Choroid plexus epithelial cell (primary cell): ENCODE measurements at places on chromosomes 5 and 9.

DNA sequence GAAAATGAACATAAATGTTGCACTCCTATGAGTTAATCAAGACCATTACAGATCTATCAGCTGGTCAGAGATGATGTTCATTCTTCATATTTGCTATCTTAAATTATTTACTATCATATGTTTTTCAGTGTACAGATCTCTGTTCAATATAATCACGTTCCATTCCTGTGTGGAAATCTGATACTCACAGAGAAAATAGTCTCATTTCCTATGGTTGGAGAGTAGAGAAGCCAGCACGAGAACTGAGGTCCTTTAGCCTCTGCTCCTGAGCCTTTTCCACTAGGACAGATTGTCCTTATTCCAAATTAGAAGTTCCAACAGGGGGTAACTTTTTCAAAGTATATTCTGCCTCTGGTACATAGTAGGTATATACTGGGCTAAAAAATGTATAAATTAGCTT lies 29.2 kb downstream of the UGCG start:
- peak; percentile 48 for DNase-seq

GRCh38 chr5:13957032-13957645 lies 12.7 kb upstream of the DNAH5 start:
- peak; percentile 83 for DNase-seq

- DNase-seq: peak; percentile 92
Measured at GRCh38 chr9:86948074-86948929, 996 bp upstream of the GAS1 start.

DNA sequence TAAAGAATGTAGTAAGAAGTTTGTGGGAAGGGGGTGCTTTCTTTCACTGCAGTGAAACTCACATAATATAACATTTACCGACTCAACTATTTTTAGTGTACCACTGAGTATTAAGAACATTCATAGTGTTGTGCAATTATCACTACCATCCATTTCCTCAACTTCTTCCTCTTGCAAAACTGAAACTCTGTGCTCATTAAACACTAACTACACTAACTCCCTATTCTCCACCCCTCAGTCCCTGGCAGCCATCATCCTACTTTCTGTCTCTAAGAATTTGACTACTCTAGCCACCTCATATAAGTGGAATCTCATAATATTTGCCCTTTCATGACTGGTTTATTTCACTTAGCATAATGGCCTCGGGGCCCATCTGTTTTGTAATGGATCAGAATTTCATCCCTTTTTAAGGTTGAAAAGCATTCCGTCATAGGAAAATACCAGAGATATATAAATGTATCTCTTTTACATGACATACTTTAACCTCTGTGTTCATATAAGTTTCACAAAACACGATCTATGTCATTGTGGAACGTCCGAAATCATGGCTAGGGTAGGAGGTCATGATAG lies 56.3 kb upstream of the DIRAS2 start:
- no peak for DNase-seq

GRCh38 chr5:151096001-151096373 lies 15.2 kb upstream of the TNIP1 start:
- DNase-seq: no peak

GRCh38 chr5:38316544-38317224 lies 58.3 kb downstream of the EGFLAM start:
- peak; percentile 64 for DNase-seq

GRCh38 chr5:107808671-107809137 lies 138.0 kb upstream of the EFNA5 start:
- DNase-seq: peak; percentile 38

GRCh38 chr5:1335540-1336095 lies 9.3 kb downstream of the CLPTM1L start:
- no peak for DNase-seq

DNA sequence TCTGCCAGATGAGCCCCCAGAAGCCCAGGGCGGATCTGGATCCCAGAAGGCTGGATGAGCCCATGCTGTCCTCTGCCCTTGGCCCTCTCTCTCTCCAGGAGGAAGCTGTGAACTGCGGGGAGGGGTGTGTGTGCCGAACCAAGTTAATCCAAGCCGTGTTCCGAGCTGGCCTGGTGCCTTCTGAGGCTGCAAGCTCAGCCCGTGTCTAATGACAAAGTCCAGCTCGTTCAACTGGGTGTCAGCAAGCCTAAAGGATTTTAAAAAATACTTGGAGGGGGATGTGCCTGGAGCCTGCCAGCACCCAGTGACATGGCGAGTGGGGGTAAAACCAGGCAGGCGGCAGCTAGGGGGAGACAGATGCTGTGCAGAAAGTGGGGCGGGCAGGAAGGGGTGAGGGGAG lies 8.0 kb downstream of the STC2 start:
- no peak for DNase-seq

DNA sequence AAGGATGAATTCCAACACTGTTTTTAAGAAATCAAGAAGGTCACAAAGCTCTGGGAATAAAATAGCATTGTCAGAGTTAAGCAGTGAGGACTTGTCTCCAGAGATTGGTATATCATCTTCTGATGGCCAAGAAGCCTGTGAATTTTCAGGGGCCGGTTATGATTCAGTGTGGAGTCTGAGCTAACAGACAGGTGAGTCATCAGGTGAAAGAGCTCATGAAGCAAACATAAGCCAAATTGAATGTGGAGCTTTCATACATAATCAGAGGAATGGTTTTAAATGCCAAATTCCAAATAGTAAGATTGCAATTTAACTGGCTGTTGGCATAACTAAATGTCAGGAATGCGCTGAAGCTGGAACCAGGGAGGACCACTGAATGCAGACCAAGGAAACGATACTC lies 494.2 kb downstream of the MTRR start:
- DNase-seq: peak; percentile 5

DNA sequence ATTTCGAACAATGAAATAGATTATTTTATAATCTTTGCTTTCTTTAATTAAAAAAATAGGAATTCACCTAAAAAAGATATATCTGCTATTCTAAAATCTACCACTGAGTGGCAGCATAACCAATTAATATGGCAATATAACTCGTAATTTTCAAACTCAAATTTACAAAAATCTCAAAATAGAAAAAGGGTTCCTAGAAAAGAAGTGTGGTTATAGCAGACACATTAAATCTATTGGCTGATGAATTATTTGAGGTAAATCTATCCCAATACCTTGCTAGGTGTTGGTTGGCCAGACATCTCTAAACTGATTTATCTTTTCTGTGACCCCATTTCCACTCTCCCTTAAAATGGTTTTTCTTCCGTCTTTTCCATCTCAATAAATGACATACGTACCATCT lies 30.2 kb upstream of the NRG2 start:
- peak; percentile 38 for DNase-seq

- DNase-seq: peak; percentile 42
Measured at GRCh38 chr9:136773386-136774044, 9.2 kb upstream of the LCN15 start.

DNA sequence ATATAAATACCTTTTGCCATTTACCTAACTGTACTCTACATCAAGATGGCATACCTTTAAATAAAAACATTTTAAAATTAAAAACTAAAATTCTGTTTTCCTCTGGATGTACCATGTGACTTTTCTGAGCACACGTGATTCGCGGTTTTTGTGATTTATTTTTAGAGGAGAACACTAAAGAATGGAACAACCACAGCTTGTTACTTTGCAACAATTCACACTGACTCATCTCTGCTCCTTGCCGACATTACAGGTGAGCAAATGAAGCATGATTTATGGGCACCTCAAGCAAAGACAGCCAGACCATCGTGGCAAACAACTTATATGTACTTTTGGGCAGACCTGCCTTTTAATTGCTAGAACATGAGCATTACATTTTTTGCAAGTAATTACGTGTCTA lies 61.3 kb downstream of the GDA start:
- no peak for DNase-seq

DNA sequence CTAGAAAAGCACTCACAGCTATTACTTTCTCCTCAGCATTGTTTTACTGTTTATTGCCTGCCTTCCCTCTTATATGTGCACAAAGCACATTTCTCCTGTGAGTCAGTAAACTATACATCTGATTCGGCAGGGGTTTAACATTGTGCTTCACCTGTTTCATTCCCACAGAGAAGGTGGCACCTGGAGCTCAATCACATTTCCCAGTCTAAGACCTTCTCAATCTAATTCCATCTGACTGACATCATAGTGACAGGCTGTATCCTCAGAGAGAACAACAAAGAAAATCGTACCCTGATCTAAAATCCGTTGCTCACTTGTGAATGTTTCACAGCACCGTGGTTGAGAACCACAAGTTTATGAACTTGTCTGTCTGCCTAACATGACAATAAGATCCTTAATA lies 92.4 kb upstream of the CAST start:
- no peak for DNase-seq

- peak; percentile 58 for DNase-seq
Measured at GRCh38 chr9:110537841-110538646, 41.5 kb downstream of the SVEP1 start.
